Peyer's patch (tissue), 4 donors: ENCODE measurements at places on chromosomes 3 and 15.

DNA sequence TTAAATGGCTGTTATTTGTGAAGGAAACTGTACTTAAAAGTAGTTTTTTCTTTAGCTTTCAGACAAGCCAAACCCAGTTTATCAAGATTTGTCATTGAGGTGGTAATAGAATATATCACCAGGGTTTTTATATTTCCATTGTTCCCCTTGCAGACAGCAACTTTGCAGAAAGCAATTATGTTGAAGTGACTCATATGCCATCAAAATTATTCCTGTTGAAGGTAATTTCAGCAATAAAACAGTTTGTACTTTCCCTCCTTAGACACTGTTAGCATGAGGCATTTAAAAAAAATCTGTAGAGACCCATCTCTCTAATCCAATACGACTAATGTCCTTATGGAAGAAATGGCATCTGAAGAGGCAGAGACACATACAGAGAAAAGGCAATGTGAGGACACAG lies 219.0 kb downstream of the NFKBIZ start:
- no peak for DNase-seq

DNA sequence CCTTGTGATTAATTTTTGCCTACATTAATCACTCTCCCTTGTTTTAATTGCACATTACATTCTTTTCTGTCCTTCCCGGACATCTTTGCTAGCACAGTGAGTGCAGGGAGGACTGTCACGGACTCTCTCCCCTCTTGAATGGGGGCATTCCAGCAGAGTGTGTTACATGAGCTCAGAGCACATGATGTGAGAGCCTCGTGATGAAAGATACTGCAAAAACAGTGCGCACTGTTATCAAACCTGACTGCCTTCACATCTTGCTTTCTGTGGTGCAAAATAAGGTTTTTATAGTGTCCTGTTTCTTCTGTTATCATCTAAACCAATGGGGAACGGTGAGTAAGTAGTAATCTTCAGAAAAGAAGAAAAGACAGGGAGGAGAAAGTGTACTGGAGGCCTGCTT lies 167.5 kb downstream of the PGPEP1L start:
- no peak for DNase-seq

GRCh38 chr3:161540594-161540993 lies 44.0 kb downstream of the OTOL1 start:
- no peak for DNase-seq

DNA sequence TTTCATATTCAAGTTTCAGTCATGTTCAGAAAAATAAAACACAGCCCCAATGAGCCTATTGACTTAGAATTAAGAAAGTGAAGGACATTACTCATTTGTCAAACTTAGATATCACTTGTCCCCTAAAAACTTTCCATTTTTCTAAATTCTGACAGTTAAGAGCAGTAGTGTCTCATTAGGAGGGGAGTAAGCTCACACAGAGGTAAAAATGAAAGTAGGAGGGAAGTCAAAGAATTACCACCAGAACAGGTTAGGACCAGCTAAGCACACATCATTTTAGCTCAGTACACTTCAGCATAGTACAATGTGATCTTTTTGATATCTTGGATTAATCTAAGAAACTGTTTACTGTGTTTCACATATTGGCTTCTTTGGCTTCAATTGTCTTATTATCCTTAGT lies 64.3 kb downstream of the OSTN start:
- DNase-seq, result no peak
